ENCODE measurements at places on chromosomes 12 and 14. TPM values are rescaled to one million over a fixed set of nuclear protein-coding genes. Genes with fewer than 3 reads are reported as not detected.

The PROX2 gene
- total RNA-seq: not detected

The LRP1-AS gene
- total RNA-seq: not detected

The DICER1 gene
- total RNA-seq: 26.1 TPM

The GPR132 gene
- total RNA-seq: 1.3 TPM

The SERPINA12 gene
- not detected for total RNA-seq

The OR4E2 gene
- not detected for total RNA-seq

The CCND2 gene
- 206 TPM for total RNA-seq

The GNB3 gene
- total RNA-seq: 2.9 TPM

The ERBB3 gene
- total RNA-seq: 4.8 TPM
